ENCODE measurements at places on chromosomes 4 and X. TPM values are rescaled to one million over a fixed set of nuclear protein-coding genes. Genes with fewer than 3 reads are reported as not detected.

Gene P2RY8
- total RNA-seq: 2.2 TPM

Gene KIF4A
- not detected for total RNA-seq

Gene OTC
- total RNA-seq: 0.32 TPM

Gene TEX13D
- total RNA-seq: not detected

Gene TRPC3
- 1.1 TPM for total RNA-seq

Gene ADH7
- not detected for total RNA-seq

Gene MCUB
- 430 TPM for total RNA-seq

Gene ETDC
- total RNA-seq: not detected

Gene SMARCAD1
- total RNA-seq: 3.3 TPM

Gene HTN1
- not detected for total RNA-seq

Gene GABRA4
- 0.11 TPM for total RNA-seq

Gene MAP9
- 5.2 TPM for total RNA-seq

Gene TBX22
- not detected for total RNA-seq

Gene MAPK10
- 9.3 TPM for total RNA-seq
